ENCODE measurements at places on chromosomes 7 and 10.

- DNase-seq: no peak
Measured at GRCh38 chr10:78617631-78618030, 451.1 kb upstream of the ZMIZ1 start.

DNA sequence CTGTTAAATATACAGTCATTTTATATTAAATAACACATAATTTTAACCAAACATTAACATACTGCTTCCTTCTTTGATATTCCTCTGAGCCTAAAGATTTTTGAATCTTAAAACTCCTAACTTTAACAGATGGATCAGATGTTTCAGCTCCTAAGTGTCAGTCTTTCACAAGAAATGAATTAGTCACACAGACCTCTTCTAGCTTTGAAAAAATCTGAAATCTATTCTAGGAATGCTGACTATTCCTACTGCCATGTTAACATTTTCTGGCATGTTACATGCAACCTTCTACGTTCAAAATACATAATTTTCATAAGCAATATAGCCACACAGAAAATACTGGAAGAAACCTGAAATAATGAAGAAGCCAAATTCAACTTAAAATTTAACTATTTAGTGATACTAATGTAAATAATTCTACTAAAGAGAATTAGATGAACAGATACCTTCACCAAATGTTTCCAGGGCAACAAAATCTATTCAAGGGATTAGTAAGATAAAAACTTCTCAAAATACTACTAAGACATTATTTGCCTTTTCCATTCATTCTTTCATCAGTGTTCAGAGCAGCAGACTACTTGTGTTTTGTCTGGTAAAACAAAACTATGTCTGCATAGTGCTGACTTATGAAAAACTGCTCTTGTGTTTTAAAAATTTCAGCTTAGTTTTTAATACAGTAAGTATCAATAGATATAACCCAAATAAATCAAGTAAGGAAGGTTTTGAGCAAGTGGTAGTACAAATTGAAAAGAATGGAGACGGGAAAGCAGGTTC is 9.2 kb downstream of the JMJD1C start:
- DNase-seq: no peak

DNA sequence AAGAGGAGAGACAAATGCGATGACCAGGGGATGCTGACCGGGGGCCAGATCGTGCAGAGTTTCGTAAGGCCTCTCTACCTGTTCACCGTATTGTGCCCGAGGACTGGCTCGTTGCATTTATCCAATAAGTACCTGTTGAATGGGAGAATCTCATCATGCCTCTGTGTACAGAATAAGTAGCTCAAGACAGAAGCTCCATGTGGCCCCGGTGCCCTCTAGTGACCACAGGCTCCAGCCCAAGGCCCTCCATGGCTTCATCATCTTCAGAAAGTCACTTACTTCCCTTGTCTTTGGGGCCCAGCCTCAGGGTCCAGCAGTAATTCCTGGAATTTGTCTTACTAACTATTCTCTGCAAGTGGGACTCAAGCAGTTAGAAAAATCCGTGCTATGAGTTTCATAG is 151.0 kb downstream of the CHN2 start:
- peak; percentile 32 for DNase-seq

- no peak for DNase-seq
Measured at GRCh38 chr10:30827531-30828120, 198.1 kb upstream of the LYZL2 start.

DNA sequence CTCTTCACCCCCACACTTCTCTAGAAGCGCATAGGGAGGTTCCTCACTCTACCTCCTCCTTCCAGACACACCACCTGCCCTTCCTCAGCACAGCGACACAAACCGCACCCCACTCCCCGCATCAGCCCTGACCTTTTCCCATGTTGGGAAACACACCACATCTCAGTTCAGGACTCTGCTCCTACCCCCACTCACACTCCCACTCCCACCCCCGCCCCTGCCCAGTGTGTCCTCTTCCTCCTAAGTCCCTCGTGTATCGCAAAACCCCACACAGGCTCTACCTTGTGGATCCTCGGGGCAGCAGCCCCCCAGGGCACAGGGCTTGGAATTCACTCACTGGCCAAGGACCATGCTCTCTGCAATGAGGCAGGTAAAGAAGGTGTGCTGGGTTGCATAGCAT is 4.2 kb upstream of the AOC1 start:
- DNase-seq: no peak

- no peak for DNase-seq
Measured at GRCh38 chr10:129046065-129046681, 420.9 kb upstream of the MGMT start.

GRCh38 chr10:83982812-83983211 is 156.5 kb upstream of the GHITM start:
- DNase-seq: no peak

GRCh38 chr10:77357611-77358310 is 279.8 kb downstream of the KCNMA1 start:
- no peak for DNase-seq

DNA sequence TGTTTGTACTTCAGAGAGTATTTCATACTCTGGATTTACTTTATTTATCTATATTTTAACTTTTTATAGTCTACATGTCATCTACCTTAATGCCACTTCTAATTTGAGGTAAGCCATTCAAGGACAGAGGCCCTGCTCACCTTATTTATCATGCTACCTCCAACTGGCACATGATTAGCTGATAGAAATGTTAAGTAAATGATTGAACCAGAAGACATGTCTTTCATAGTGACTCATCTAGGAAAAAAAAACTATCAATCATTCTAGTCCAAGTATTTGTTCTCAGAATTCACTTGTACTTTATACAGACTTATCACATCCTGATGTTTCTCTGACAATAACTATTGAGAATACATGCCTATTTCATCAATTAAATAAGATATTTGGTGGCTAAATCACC is 856.3 kb downstream of the XPNPEP1 start:
- no peak for DNase-seq

GRCh38 chr10:61408105-61408504 is 45.1 kb downstream of the TMEM26 start:
- no peak for DNase-seq

GRCh38 chr7:46626261-46626660 is 705.2 kb upstream of the IGFBP3 start:
- DNase-seq: no peak

DNA sequence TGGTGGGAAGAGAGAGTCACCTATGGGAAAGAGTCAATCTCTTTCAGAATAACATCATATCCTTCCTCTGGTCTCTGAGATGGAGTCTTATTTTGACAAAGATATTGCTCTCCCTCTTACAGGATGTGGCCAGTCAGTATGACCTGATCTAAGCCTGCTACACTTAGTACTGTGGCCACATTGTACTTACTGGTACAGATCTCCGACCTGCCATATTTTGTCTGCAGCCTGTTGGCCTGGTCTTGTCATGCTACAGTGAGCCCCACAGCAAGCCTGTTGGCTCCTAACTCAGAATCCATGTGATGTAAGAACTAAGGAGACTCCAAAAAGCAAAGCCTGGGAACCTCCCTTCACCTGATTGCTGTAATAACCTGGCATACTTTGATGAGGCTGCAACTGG is 377.8 kb downstream of the SFMBT2 start:
- DNase-seq: no peak

DNA sequence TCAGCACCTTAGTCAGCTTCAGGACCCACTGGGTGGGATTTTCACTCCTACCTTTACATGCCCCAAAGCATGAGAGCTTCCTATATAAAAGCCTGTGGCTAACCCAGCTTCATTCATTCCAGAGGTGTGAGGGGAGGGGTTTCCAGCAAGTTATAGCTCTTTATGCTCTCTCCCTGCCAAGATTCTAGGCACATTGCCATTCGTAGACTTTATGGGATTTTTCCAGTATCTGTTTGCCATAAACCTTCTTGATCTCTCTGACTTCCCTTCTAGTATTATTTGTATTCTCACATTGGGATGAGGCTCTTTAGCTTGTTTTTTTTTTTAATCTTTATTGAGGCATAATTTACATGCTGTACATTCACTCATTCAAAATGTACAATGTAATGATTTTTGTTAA is 67.5 kb downstream of the POU6F2 start:
- no peak for DNase-seq

GRCh38 chr7:29140873-29141468 is 5.4 kb downstream of the CPVL start:
- DNase-seq: no peak

DNA sequence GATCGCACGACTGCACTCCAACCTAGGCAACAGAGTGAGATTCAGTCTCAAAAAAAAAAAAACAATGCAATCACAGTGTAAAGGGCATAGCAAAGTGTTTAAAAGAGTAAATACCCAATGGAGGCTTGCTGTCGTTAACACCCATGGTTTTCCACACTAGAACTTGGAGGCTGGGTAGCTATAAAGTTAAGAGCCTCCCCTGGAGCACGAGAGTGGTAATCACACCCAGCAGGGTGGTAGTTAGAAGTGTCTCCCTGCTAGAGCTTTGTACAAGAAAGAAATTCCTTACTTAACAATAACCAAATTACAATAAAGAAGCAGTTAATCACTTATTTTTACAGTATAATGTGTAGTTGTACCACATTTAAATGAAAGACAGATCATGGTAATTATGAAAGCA is 1078.9 kb downstream of the NRG3 start:
- DNase-seq: no peak

- no peak for DNase-seq
Measured at GRCh38 chr7:85583131-85583953, 396.5 kb upstream of the SEMA3D start.

GRCh38 chr7:118452128-118452527 is 227.6 kb downstream of the ANKRD7 start:
- no peak for DNase-seq
